Activated CD4-positive, alpha-beta T cell treated with anti-CD3 and anti-CD28 coated beads, Interleukin-2, Interleukin-4, amounts not matched to agents 100 ng/mL and 50 ng/mL, durations not matched to agents 16 hours and 8 hours (primary cell): ENCODE measurements at places on chromosomes 7 and 10.

- DNase-seq = no peak
Measured at GRCh38 chr10:111856631-111857030, 326.9 kb downstream of the GPAM start.

- DNase-seq = no peak
Measured at GRCh38 chr10:67541411-67541810, 154.6 kb downstream of the CTNNA3 start.

DNA sequence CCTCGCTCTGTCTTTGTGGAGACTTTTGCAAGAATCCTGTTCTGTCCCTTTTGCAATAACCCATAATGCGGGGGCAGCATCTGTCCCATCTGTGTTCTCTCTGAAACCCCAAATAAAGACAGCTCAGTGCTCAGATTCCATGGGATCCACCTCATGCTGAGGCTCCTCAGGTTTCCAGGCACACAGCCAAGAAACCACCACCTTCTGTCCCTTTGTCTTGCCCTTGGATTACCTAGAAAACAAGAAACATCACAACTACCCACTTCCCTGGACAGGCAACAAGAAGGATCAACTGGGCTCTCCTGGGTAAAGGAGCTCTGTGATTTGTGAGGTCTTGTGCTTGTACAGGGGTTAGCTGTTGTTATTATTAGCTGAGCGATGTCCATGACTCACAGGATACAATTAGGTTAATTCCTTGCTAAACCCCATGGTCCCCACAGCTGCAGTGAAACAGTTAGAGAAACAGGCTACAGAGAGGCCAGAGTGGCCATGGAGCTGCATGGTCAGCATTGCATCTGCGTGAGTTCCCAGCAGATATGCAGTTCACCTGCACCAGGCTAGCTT lies 50.2 kb downstream of the CXCL12 start:
- DNase-seq = no peak

DNA sequence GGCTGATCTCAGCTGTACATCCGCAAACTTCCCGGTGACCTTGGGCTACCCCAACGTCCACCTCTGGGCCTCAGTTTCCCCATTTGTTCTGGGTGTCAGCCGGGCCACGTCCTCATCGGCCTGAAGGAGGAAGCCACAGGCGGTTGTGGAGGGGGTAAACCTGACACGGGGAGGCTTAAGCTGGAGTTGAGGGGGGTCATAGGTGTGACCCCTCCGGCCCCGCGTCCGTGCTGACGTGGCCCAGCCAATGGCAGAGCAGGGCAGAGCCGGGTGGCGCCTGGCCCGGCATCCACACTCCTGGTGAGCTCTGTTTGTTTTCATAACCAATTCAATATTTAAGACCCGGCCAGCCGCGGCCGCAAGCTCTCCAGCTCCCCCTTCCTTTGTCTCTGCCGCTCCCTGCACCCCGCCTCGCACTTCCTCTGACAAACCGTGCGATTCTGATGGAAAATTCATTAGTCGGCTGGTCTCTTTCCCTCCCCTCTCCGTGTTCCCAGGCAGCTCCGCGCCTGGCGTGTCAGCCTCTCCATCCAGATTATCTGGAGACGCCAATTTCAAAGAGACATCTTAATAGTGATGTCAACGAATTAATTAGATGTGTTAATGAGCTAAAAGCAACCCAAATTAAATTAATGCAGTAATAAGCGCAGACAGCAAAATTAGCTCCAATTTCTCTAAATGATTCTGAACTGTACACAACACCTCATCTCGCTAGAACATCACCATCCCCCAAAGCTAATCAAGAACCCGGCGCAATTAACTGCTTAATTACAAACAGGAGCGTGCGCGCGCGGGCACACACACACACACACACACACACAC lies 55.4 kb downstream of the MICALL2 start:
- no peak for DNase-seq

- no peak for DNase-seq
Measured at GRCh38 chr10:30028738-30029030, 30.7 kb downstream of the JCAD start.

DNA sequence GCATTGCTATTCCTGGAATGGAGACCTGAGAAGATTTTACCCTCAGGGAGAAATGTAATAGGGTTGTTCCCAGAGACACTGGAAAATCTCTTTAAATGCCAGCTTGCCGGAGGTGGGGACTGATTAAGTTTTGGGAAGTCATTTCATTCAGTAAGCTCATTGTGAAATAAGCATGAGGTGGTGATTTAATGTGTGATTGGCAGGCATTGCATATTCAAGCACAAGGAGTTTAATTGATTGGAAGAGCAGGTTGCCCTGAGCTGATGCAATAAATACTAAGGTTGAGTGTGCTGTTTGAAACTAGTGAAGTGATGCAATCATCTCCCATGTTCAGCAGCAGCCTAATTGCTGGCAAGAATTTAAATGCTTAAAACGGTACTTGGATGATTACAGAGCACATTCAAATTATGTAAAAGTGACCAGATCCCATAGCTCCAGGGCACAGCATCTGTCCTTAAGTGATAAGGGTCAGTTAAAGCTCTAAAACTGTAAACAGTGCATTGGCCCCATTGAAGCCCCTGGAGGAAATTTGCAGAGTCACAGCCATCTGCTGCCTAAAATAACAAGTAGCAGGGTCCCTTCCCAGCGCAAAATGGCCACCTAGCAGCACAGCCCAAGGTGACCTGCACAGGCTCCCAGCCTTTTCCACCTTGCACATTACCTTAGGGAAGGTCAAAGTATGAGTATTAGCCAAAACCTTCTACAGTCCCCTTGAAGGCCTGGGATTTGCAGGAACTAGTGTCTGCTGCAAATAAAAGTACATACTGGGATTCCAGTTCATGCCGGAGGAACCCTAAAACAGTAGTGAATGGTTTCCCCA lies 92.1 kb downstream of the CCDC71L start:
- peak; percentile 45 for DNase-seq

DNA sequence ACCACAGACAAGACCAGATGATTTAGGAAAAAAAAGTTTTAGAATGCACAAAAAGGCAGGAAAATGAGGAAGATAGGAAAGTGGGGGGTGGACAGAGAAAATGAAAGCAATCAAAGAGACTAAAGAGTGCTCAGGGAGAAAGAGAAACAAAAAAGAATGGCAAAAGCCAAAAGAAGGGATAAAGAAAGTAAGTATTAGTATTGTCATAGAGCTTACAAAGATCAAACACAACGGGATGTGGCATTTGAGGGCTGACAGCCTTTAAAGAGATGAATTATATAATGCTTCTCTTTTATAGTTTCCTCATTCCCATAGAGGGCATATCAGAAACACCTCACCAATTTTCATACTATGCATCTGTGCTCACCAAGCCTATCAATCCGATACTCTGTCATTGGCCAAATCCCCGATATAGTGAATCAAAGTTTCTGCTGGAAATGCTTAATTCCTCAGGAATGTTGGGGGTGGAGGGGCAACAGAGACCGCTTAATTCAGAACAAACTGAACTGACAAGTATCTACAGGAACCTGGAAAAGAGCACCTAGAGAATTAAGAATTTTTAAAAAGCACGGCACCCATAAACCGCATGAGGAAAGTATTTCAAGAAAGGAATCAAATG lies 2.7 kb downstream of the COG5 start:
- peak; percentile 28 for DNase-seq
